H7 (cell line): ENCODE measurements at places on chromosomes 5 and 9. TPM values are rescaled to one million over a fixed set of nuclear protein-coding genes. Genes with fewer than 3 reads are reported as not detected.

Gene PCDHA3
- total RNA-seq = not detected in 2 replicates

Gene HMMR
- 65.2 and 91.2 TPM in 2 replicates for total RNA-seq

Gene EQTN
- 0.31 and 2.1 TPM in 2 replicates for total RNA-seq

Gene DRD1
- total RNA-seq = 0.10 TPM in 1 of 2 replicates, not detected in the other

- DNase-seq = no peak
Measured at GRCh38 chr5:166788050-166788449, 1503.4 kb upstream of the WWC1 start.

DNA sequence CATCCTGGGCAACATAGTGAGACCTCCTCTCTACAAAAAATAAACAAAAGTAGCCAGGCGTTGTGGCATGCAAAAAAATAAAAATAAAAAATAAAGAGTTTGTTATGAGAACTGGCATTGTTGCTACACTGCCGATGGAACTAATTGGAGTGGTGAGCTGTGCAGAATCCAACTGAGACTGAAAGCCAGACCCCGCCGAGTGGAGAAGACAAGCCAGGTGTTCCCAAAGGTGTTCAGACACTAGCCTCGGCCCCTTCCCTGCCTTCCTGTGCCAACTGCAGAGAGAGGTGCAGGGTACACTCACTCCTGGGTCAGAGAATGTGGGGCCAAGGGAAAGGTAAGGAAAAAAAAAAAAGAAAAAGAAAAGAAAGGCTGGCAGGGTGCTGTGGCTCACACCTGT is 37.7 kb upstream of the WDR38 start:
- DNase-seq = no peak

- peak; percentile 89 for DNase-seq
Measured at GRCh38 chr5:139788294-139788910, 7.2 kb upstream of the PSD2 start.

DNA sequence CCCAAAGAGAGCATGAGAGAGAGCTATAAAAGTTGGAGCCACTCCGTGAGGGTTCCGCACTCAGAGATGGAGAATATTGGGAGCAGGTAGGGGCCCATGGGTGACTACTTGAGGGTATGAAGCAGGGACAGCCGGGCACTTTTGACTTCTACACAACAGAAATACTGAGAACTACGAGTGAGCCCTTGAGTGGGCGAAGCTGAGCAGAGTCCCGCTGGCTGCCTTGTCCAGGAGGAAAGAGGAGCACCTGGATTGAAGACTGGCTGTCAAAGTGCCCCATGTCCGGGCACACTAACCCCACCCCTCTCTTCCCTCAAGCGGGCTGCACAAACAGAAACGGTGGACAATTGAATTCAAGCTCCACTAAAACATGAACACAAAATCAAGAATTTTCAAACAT is 33.6 kb downstream of the FYB1 start:
- no peak for DNase-seq
